ENCODE measurements at places on chromosomes 5 and 9. TPM values are rescaled to one million over a fixed set of nuclear protein-coding genes. Genes with fewer than 3 reads are reported as not detected.

PAEP gene
- total RNA-seq = not detected

PCDHA4 gene
- total RNA-seq = not detected

DNA sequence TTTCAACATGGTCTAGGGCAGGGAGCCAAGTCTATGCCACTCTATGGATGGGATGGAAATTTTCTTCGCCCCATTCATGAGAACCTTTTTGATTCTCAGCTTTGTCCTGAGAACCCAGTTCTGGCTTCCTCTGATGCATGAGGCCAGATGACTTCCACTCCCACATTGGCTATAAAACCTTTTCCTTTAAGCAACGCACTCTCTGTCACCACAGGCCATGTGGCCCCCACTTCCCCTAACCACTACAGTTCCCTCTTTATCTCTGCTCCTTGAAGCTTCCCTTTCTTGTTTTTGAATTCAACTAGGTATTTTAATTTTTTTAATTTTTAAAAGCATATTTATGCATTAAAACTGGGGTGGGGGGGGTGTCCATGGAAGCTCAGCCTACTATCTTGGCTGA is 401.3 kb downstream of the ENC1 start:
- DNase-seq = no peak

- no peak for DNase-seq
Measured at GRCh38 chr9:4832786-4833579, 40.2 kb downstream of the RCL1 start.

DNA sequence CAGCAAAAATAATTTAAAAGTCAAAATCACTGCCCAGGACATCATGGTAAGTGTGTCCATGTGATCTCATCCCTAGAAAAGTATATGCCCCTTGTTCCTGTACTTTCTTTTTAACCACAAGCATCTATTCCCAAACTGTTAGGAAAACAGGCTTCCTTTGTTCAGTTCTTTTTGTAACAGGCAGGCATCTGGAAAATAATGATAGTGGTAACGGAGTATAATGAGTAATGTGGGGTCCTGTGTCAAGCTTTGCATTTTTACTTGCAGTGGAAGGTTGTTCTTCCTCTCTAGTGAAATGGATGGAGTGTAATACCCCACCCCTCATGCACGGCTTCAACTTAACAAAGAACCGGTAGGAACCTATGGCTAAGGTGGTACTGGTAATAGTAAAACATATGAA is 532.1 kb downstream of the CTNND2 start:
- DNase-seq = no peak

DNA sequence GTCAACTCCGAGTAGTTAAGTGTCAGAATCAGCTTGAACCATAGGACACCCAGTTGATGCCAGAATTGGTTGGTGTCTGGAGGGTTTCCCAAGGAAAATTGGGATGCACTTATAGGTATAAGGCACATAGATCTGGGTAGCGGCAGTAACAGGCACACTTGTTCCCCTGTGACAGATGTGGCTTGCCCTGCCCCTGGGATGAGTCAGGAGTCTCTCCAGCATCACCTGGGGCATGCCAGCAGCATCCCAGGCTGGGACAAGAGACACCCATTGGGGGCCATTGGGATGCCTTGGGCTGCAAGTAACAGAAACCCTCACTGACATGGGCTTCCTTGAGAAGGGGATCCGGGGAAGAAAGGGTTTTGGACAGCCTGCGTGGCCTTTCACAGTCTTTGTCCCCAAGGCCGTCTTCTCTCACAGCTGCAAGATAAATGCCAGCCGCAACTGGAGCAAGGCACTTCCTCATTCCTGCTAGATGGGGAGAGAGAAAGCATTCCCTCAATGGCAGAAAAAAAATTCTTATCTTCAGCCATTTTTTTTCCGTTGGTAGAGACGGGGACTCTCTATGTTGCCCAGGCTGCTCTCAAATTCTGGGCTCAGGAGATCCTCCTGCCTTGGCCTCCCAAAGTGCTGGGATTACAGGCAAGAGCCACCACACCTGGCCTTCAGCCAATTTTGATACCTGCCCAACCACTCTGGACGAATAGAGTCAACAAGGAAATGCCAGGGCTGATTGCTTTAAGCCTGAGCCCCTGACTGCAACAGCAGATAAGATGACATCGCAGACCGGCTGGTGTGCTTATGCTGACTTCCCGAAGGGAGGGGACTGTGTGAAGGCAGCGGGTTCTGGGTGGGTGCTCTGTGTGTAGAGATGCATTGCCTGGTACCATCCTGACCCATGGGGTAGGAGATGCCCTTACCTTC is 13.3 kb upstream of the RNF130 start:
- DNase-seq = no peak

GRCh38 chr5:139960723-139961383 is 82.2 kb downstream of the NRG2 start:
- no peak for DNase-seq
